GDM1 (cell line): ENCODE measurements at places on chromosomes 7 and 10.

DNA sequence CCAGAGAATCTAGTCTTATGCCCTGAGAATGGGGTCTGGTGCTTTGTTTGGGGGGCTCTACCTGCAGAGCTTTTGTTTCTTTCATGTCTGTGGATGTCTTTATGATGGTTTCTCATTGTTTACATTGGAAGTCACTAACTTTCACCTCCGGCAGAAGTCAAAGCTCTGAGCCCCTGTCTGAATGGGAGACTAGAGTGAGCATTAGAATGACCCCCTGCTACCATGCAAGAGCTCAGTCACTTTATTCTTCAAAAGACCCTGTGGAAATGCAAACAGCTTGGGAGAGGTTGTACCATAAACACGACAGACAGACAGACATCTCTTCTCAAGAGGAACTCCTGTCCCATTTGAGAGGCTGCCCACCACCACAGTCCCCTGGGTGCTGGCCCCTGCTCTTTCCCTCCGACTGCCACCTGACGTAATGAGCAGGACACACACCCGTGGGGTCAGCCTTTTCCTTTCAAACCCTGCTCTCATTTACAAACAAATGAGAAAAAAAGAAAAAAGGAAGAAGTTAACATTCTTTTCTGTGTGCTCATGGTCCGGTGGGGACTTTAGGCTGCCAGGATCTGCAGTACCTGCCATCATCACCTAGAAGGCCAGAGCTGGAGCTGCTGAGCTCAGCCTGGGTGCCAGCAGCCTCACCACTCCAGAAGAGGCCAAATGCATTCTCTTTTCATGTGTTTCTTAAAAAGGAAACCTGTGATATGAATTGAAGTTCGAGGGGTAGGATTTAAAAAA lies 91.6 kb downstream of the FZD1 start:
- no peak for DNase-seq

DNA sequence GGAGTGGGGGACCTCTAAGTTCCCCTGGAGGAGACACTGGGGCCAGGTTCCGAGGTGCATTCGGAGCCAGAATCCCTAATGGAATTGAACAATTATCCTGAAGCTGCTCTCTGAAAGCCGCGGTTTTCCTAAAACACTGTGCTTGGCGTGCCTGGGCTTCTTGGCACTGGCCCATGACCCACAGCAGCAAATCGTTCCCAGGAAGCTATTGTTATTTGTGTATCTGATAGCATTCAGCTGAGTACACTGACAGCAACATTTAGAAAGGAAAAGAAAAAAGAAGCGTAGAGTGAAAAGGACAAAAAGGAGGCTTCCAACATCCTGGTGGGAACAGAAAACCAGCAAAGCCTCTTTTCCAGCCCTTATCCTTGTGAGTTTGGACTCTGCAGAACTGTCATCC lies 339.8 kb downstream of the FRMD4A start:
- DNase-seq = no peak

DNA sequence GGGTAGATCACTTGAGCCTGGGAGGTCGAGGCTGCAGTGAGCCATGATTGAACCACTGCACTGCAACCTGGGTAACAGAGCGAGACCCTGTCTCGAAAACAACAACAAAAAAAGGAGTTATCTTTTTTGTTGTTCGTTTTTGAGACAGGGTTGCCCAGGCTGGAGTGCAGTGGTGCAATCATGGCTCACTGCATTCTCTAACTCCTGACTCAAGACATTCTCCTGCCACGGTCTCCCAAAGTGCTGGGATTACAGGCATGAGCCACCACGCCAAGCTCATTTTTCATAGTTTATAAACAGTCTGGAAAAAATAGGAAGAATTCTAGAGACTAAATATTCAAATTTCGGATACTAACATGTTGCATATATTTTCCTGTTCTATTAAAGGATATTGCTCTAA lies 29.4 kb downstream of the SFXN4 start:
- no peak for DNase-seq

DNA sequence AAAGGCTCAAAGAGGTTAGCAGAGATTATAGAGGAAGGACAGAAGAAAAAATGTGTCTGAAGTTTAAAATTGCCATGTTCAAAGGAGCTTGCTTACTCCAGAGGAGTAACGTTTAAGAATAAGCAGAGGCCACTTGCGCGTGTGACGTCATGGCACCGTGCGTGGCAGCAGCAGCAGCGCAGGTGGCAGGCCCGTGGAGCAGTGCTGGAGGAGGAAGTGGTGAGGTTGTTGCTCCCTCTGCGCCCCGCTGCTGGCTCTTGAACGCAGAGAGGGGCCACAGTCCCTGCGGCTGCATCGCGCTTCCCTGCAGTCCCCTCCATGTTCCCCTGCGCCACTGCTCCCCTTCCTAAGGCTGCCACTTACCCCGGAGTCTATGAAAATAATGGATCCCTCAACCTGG lies 37.5 kb downstream of the GDI2 start:
- DNase-seq = no peak

DNA sequence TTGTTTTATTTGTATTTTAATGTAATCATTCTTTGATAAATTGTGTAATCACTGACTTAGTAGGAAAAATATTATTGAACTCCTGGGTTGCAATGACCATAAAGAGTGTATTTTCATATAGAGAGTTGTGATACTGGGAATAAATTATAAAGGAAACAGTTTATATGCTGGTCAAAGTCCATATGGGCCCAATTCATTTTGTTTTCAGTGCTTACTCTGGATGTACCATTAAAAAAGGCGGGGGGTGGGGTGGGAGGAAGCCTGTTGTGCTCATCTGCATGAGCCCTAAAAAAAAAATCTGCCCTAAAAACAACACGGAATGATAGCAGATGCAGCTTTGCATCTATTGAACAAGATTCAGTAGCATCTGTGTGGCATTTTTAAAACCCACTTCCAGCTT lies 114.2 kb downstream of the BTRC start:
- DNase-seq = no peak

DNA sequence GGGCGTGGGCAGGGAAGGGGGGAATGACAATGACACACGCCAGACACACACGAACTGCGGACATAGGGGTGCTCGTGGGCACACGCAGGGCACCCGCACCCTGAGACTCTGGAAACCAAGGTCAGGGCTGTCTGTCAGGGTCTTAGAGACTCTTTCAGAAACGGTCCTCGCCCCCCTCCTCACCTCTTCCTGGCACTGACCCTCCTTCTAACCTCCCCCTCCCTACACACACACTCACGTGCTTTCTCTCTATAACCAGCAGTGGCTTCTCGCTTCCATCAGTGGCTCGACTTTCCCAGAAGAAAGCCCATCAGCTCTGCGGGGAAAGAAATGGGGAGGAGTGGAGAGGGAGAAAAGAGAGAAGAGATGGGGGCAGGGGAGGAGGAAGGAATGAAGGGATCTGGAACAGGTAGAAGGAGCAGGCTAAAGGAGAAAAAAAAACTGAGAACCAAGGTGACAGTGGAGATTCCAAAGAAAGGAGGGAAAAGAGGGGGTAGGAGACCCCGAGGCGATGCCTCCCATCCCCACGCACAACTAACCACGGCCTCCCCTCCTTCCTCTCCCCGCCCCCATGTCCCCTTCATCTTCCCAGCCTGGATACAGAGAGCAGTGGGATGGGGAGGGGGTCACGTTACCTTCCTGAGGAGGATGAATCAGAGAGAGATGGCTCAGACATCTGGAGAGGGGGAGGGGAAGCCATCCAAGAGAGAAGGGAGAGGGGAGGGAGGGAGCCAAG lies 1.7 kb upstream of the VGF start:
- DNase-seq = no peak

DNA sequence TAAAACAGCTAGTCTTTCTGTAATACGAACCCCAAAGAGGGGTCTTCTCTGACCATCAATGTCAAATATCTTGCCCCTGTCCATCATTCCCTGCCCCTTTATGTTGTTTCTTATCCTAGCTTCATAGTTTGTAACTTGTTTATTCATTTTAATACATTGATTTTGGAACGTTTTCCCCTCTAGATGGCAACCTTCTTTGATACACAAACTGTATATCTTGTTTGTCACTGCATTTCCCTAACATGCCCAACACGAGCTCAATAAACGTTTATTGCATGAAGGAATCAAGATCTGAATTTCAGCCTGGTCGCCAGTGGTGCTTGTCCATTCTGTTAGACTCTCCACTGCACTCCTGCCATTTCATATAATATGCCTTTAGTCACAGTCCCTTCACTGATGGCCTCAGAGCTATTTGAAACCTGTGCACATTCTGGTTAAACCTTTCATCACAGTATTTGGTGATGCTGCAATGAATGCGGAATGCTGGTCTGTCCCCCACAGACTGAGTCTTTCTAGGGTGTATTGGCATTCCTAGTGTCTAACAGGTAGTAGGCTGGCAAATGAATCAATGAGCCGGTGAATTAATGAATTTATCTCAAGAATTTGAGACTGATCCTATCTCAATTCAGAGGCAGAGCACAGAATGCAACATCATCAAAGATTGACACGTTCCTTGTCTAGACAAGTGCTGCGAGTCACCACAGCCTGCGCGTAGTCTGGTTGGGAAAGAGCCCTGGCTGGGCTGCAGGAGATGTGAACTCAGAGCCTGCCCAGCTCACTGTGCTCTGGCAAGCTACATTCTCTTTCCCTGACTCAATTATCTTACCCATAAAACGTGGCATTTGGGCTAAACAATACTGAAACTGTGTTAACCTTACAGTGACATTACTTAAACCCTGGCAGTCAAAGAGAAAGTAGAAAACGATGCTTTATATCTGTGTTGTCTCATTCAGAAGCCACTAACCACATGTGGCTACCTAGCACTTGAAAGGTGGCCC lies 55.2 kb upstream of the FRMD4A start:
- no peak for DNase-seq

DNA sequence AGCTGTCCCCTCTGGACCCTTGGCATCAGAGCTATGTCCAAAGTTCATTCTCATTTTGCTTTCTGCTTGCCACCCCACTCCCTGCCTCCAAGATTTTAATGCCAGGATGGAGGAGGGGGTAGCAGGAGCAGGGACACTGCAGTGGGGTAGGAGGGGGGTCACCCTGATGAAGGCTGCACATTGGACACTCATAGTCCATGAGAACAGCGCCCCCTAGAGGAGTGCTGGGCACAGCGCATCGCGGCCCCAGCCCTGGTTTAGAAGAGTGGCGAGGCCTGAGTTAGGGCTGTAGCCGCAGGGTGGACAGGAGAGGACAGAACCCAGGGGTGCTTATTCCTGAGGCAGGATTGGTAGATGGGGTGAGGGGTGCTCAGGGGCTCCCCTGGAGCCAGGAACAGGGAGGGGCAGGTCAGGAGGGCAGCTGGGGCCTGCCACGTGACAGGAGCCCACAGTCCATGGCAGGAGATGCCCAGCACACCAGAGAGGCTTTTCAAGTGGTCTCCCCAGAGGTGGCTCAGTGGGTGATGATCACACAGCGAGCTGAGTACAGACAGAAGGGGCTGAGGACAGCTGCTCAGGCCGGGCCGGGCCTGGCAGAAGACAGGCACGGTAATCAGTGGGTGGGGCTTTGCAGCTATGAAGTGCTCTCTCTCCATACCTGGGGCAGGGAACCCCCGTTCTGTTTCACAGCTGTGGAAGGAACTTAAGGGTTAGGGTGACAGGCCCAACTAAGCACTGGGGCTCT lies 71.4 kb downstream of the NEURL1 start:
- DNase-seq = no peak

- DNase-seq = no peak
Observed at GRCh38 chr10:21385536-21385935, 139.9 kb downstream of the SKIDA1 start.
